SJSA1 (cell line): ENCODE measurements at places on chromosomes 6 and 20.

- DNase-seq, result no peak
Observed at GRCh38 chr6:147331401-147331800, 127.2 kb downstream of the STXBP5 start.

- DNase-seq, result no peak
Observed at GRCh38 chr6:44251576-44252524, 4.9 kb downstream of the HSP90AB1 start.

DNA sequence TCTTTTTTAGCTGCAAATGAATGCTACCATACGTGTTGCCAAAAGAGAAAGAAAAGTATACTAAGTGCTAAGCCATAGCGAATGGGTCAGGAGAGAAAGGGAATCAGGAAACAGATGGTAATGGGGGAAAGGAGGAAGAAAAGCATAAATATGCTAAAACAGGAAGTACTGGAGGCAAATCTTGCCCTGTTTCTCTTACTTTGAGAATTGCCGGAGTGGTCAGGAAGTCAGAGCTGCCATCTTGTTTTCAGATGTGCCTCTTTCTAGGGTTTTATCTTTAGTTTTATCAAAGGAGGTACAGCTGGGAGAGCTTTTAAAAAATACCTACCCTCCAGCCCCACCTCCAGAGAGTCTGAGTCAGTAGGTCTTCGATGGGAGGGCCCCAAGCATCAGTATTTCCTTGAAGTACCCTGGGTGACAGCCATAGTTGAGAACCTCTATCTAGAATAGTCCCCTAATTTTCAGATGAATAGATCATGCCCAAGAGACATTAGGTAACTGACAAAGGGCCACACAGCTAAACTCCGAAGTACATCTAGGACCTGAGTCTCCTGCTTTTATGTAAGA lies 193.3 kb downstream of the CLIC5 start:
- DNase-seq, result no peak

DNA sequence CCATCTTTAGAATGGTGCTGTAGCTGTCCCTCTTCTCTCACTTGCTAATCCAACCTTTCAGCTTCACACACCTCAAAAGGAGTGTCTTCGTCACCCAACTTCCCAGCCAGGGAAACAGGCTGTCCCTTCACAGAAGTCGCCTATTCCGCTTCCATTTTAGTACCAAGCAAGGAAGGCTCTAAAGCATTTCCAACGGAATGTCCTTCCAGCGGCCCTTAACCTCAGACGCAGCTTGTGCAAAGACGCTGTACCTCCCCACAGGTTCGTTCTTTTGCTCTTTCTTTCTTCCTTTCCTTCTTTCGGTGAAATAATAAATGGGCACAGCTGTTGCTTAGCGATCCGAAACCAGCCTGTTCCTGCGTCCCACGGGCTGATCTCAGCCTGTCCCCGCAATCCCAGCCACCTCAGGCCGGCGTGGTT lies 1.5 kb downstream of the PTPRT start:
- DNase-seq, result no peak

- DNase-seq, result peak; percentile 29
Observed at GRCh38 chr6:169809386-169809785, 58.0 kb downstream of the ERMARD start.

GRCh38 chr6:85866370-85866730 lies 223.7 kb upstream of the SYNCRIP start:
- no peak for DNase-seq

- no peak for DNase-seq
Observed at GRCh38 chr6:69835414-69836179, 30.8 kb upstream of the COL19A1 start.

- DNase-seq, result no peak
Observed at GRCh38 chr6:64703922-64704321, 1003.1 kb downstream of the EYS start.

DNA sequence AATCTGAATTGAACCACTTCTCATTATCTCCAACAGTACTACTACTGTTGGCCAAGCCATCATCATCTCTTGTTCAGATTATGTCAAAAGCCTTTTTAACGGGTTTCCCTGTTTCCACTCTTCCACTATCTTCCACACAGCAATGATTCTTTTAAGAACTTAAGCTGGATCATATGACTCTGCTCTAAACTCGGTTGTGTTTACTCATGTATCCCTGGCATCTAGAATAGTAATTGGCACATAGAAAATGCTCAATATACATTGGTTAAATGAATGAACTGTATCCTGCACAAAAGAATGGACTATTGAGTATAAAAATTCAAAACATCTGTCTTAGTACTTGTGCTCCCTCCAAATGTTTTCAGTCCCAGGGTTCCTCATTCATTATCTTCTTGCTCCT lies 2.8 kb upstream of the COX7A2 start:
- DNase-seq, result no peak

DNA sequence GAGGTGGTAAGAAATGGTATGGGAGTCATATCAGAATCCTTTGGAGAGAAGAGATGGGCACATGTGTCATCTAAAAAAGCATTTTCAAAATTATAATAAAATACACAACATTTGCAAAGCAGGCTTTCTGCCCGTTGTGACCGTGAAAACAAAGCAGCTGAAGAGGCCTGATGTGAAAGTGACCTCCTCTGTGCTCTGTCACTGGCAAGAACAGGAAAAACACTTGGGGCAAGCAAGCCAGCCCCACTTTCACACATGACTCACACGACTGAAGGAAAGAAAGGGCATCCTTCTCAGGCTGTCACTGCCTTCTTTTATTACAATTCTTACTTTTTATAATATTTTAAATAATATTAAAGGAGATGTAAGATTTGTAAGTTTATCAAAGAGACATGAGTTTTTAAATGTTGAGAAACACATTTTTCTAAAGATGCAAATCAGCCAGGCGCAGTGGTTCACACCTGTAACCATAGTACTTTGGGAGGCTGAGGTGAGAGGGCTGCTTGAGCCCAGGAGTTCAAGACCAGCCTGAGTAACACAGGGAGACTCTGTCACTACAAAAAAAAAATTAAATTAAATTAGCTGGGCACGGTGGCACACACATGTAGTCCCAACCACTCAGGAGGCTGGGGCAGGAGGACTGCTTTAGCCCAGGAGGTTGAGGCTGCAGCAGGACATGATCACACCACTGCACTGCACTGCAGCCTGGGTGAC lies 143.7 kb downstream of the BTBD9 start:
- DNase-seq, result no peak

GRCh38 chr6:165894171-165894825 lies 231.3 kb upstream of the PDE10A start:
- DNase-seq, result no peak

DNA sequence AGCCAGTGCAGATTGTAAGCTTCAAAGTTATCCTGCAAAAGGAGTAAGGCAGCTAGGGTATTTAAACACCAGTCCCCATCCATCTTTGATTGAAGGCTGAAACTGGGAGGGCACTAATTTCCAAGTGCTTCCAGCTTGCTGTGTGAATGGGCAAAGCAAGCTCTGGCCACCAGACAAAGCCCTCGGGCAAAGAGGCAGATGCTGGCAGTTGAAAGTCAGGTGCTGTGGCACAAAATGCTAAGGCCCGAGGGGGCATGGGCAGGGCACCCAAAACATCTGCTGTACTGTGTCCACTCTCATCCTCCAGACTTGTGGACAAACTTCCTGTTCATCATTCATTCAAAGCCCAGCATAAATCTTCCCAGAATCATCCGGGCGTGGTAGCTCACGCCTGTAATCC lies 62.9 kb downstream of the TRMT6 start:
- no peak for DNase-seq

- no peak for DNase-seq
Observed at GRCh38 chr6:110619275-110619908, 143.0 kb upstream of the SLC22A16 start.

DNA sequence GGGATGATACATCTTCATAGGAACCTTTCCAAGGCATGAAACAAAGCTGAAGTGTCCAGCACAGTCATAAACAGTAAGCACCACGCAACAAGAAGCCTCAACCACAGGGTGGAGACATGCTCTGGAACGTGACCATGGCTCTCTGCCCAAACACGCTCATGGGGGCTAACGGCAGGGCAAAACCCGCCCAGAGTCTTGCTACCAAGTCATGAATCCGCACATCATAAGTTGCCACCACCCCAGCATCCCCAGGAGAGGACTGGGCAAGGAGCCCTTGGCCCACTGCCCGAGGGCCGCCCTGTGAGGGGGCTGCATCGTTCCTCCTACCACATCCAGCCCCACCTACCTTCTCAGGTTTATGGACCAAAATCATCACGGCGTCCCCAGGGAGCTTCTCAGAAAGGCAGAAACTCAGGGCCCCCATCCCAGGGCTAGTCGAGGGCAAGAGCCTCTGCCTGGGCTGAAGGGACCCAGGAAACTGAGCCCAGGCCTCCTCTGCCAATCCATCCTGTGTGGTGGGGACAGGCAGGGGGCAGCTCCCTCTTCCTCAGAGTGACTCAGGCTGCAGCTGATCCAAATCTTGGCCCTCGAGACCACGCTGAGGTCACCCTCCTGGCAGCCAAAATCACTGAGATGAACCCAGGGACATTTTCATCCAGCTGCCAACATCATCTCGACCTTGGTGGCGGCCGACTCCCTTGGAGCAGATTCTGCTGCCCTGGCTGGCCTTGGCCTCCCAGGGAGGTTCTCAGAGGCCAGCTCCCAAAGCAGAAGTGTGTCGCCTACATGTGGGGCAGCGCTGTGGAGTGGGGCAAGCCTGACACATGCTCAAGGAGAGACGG lies 42.6 kb downstream of the BMP7 start:
- DNase-seq, result no peak

GRCh38 chr6:88908598-88909548 lies 54.5 kb downstream of the RNGTT start:
- no peak for DNase-seq

DNA sequence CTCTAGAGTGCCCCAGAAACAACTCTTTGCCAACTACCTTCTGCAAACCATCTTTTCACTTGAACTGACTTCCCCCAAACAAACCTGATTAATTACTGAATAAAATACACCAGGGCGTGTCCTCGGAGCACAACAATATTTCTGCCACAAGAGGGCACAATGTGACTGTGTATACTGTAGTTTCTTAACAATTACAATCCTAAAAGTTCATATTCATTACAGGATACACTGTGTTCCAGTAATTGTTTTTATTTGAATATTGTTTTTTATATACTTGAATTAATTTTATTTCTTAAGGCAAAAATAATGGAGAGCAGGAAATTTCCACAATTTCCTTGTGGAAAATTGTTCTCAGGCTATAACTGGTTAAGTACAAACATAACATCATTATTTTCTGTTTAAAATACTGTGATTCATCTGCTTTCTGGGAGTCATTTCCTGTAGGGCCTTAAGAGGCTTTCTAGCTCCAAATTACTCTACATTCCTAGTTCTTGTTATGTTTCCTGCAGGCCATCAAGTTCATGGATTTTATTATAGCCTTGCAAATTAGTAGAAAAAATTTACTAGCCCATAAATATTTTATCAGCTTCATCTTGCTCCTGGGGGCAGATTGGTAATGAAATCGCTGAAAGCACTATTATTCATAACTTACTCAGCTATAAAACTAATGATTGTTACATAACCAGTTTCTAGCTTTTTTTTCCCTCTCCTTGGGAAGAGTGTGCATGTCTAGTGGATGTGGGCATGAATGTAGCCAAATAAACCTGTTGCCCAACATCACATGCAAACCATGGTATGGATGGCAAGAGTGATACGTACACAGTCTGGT lies 51.9 kb upstream of the SLC22A16 start:
- peak; percentile 54 for DNase-seq

- no peak for DNase-seq
Observed at GRCh38 chr20:5776077-5776476, 25.9 kb downstream of the SHLD1 start.

DNA sequence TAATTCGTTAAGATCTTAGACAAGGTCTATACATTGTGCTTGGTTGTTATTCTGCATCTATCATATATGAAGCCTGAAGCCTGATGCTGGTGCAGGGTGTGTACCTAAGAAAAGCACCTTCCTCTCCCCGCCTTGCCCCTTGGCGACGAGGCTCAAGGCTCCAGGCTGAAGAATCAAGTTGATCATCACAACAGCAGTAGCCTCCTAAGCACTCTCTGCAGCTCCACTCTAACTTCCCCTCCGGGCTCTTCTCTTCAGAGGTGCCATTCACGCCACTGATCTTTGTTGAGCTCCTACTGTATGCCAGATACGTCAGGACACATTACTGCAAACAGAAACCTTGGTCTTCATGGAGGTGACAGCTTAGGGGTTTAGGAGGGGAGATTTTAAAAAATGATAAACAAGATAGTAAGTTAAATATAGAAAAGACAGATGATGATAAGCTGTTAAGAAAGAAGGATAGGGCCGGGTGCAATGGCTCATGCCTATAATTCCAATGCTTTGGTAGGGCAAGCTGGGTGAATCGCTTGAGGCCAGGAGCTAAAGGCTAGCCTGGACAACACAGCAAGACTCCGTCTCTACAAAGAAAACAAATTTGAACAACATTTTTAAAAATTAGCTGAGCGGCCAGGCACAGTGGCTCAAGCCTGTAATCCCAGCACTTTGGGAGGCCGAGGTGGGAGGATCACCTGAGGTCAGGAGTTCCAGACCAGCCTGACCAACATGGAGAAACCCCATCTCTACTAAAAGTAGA lies 38.4 kb upstream of the ZNF217 start:
- no peak for DNase-seq

DNA sequence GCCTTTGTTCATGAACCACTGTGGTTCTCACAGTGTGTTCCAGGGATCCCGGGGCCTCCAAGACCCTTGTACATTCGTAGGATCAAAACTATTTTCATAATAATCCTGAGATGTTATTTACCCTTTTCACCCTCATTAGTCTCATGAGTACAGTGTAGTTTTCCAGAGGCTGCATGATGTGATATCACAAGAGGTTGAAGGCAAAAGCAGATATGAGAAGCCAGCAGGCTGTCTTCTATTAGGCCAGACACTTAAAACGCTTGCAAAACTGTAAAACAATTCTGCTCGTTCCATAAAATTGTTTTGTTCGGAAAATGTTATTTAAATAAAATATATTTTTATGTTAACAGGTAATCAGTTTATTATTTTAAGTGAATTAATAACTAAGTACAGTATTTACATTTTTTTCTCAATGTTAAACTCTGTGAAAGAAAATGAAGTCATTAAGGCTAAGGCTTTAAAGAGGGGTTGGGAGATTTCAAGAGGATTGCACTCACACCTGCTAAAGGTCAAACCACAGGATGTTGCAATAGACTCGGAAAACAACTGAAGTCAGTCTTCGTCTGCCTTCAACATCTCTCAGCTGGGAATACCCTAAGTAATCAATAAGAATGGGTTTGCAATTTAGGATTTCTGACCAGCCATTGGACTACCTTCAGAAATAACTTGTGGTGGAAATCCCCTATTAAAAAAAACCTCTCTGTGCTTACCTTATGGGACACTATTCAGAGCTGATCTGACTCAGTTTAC lies 474.2 kb downstream of the KIF16B start:
- DNase-seq, result no peak

GRCh38 chr6:22381845-22382544 lies 85.2 kb upstream of the PRL start:
- no peak for DNase-seq

- no peak for DNase-seq
Observed at GRCh38 chr20:53738945-53739798, 145.5 kb upstream of the ZNF217 start.

DNA sequence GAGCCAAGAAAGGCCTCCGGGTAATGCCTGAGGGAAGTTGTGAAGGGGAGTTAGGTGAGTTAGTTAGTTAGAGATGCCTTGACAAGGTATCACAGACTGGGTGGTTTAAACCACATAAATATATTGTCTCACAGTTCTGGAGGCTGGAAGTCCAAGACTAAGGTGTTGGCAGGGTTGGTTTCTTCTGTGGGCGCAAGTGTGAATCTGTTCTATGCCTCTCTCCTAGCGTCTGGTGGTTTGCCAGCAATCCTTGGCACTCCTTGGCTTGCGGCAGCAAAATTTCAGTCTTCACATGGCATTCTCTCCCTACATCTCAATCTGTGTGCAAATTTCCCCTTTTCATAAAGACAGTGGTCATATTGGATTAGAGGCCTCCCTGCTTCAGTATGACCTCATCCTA lies 29.7 kb upstream of the RANBP9 start:
- no peak for DNase-seq
